ENCODE measurements at places on chromosomes 11 and 22. TPM values are rescaled to one million over a fixed set of nuclear protein-coding genes. Genes with fewer than 3 reads are reported as not detected.
A peak's percentile ranks its signal among the peaks of the same experiment; 100 is the strongest.

DNA sequence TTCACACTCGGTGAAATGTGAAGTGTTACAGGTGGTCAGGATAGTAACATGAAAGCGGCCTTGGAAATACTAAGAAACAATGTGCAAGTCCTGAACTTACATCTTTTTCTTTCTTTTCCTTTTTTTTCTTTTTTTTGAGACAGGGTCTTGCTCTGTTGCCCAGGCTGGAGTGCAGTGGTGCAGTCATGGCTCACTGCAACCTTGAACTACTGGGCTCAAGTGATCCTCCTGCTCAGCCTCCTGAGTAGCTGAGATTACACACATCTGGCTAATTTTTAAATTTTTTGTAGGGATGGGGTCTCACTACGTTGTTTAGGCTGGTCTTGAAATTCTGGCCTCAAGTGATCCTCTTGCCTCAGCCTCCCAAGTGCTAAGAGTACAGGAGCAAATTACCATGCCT lies 252.6 kb downstream of the SWAP70 start:
- no peak for DNase-seq

DNA sequence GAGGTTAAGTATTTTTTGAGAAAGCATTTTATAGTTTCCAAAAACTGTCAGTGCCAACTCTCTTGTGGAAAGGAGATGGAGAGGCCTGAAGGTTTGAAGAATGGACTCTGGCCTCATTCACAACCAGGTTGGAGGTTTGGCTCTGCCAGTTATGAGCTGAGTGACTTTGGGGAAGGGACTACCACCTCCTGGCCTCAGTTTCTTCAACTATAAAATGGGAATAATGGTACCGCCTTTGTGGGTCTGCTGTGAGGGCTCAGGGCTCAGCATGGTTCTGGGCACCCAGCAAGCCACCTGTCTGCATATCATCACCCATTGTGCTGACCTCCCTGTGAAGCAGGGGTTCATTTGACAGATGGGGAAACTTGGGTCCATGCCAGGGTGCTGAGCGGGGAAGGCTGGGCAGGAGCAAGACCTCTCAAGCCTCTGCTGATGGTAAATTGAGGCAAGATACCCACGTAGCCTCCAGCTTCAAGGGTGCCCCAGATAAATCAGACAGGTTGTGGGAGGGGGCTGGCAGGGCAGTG lies 3.5 kb upstream of the LIF start:
- DNase-seq: no peak

The PES1 gene
- 30.9 TPM for total RNA-seq

The GGT1 gene
- 0.91 TPM for total RNA-seq

DNA sequence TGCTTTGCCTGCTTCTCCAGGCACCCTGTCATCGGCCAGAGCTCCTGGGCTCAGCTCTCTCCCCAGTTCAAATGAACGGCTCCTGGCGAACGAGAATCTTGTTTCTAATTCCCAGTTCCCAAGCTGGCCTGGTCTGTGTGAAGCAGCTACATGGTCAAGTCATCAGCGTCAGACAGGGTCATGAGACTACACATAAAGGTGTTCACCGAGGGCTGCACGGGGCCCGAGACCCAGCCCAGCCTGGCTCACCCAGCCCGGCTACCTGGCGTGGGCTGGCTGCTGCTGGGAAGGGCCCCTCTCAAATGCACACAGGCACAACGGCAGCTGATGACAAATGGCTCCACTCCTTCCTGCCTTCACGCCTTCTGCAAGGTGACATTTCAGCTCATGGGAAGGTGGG lies 14.6 kb upstream of the CELSR1 start:
- no peak for DNase-seq

DNA sequence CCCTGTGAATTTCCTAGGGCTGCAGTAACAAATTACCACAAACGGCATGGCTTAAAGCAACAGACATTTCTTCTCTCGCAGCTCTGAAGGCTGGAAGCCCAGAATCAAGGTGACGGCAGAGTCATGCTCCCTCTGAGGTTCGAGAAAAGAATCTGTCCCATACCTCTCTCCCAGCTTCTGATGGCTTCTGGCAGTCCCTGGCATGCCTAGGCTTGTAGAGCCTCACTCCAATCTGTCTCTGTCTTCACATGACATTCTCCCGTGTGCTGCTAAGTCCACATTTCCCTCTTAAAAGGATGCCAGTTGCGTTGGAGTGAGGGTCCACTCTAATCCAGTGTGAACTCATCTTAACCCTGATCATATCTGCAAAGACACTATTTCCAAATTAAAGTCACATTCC lies 116.2 kb downstream of the NECTIN1 start:
- no peak for DNase-seq

- no peak for DNase-seq
Measured at GRCh38 chr11:96614846-96615245, 225.0 kb downstream of the JRKL start.

DNA sequence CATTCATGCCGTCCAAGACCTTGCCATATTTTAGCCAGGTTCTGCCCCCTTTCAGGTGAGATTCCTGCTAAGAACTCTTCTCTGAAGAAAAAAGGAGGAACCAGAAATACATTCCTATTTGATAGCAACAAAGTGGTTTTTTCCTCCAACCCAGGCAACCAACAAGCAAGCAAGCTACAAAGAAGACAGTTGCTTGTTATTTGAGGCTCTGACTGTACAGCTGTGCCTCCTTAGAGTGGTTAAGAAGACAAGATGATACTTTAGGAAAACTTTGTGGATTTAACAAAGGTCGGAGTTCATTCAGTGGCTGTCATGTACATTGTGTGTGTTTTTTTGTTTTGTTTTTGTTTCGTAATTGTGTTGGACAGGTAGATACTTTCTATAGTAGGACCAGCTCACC lies 21.7 kb downstream of the TEAD1 start:
- DNase-seq: no peak

The SLC6A5 gene
- not detected for total RNA-seq

DNA sequence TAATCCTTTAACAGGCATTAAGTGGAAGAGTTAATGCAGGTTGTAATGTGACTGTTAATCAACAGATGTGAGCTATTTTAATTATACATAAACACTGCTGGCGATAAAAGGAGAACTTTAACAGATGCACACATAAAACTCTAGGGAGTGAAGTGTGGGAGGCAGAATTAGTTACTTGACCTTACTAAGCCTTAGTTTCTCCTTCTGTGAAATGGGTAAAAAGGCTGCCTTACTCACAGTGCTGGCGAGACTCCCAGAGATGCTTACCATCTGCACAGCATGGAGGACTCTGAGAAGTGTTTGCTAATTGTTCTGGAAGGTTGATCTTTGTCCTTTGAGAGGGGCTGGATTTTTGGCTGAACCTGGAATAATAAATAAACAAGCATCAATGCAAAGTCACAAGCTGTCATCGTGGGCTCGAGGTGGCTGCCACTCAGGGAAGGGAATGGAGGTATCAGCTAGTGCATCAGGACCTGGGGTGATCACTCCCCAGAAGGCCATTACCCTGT lies 58.6 kb upstream of the MPEG1 start:
- DNase-seq: no peak

The KIF18A gene
- not detected for total RNA-seq

GRCh38 chr11:64539239-64539638 lies 51.8 kb upstream of the SLC22A12 start:
- no peak for DNase-seq

The RFPL3 gene
- not detected for total RNA-seq

DNA sequence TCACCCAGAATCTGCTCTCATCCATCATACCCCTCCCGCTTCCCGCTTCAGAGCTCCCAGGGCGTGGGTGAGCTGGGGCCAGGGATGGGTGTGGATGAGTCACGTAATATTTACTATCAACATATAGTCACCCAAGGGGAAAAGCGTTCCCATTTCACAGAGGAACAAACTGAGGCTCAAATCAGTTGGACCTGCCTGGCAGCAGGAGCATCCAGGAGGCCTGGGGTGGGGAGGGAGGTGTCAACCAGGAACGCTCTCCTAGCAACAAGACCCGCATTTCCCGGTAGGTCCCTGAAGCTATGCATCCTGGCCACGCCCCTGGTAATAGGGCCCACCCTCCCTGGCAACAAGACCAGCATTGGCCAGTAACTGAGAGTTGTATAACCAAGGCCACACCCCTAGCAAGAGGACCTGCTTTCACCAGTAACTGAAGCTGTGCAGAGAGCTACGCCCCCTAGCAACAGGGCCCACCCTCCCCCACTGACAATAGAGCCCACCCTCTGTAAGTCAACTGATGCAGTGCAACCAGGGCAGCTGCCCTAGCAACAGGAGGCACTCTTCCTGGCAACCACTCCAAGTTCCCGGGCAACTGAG lies 32.7 kb upstream of the TXNRD2 start:
- DNase-seq: no peak

- no peak for DNase-seq
Measured at GRCh38 chr11:36417154-36417553, 92.9 kb downstream of the TRAF6 start.

The PNPLA3 gene
- total RNA-seq: not detected

GRCh38 chr11:63603180-63603518 lies 11.1 kb downstream of the PLAAT3 start:
- no peak for DNase-seq

GRCh38 chr11:123745764-123746451 lies 4.4 kb upstream of the ZNF202 start:
- no peak for DNase-seq

- no peak for DNase-seq
Measured at GRCh38 chr11:112096194-112096593, 9.5 kb downstream of the SDHD start.

- no peak for DNase-seq
Measured at GRCh38 chr11:68593441-68593840, 90.9 kb upstream of the GAL start.

- DNase-seq: no peak
Measured at GRCh38 chr22:40328546-40329456, 17.5 kb upstream of the ADSL start.

The RAG2 gene
- not detected for total RNA-seq

DNA sequence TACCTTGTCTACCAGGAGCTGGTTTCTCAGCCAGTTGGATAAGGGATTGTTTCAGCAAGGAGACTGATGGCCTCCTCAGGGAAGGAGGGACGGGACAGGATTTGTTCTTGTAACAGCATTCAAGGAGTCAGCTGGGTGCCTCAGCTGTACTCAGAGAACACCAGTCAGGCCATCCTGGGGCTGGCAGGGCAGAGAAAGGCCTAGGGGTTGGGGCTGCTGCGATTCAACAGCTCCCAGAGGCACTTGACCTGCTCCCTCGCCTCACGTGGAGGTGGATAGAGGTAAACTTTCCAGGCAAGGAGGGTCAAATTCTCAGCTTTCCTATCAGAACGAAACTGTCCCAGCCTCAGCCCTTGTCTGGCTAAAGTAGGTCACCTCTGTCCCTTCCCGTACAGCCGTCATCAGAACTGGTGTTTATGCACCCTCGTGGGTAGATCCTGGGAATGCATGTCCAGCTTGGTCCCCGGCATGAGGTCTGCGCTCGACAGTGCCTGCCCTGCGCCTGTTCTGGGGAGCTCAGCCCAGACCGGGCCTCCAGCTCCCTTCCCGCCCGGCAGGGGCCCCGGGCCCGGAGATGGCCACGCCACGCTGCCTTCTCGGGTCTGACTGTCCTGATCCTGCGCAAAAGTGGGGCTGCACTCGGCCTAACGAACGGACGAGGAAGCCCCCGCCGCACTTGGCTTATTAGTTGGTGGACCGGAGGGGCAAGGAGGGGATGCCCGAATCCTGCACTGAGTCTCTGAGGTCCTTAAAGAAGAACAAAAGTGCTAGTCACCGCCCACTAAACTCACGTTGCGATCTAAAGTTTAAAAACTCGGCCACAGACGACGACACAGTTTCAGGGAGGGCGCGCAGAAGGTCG lies 762 bp upstream of the CCDC134 start:
- DNase-seq: peak; percentile 32

DNA sequence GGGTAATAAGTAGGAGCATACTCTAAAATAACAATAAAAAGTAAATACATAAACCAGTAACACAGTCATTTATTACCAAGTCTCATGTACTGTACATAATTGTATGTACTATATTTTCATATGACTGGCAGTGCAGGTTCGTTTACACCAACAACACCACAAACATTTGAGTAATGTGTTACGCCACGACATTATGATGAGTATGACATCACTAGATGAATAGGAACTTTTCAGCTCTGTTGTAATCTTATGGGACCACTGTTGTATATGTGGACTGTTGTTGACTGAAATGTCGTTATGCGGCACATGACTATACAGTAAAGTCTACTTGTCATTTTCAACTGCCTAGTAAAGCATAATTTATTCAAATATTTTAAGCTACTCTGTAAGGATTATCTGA lies 18.6 kb downstream of the KIF18A start:
- DNase-seq: no peak

The LMNTD2 gene
- total RNA-seq: 0.27 TPM

DNA sequence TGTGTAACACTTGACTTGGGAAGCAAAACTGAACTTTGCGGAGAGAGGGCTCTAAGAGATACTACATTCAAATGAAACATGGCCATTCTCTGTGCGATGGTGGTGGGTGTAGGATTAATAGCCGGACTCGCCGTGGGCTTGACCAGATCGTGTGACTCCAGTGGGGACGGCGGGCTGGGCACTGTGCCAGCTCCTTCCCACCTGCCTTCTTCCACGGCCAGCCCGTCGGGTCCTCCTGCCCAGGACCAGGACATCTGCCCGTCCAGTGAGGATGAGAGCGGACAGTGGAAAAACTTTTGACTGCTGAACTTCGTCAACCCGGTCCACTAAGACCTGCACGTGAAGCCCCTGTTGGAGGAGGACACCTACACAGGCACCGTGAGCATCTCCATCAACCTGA lies 137.4 kb downstream of the OR4C45 start:
- DNase-seq: no peak

The PHETA2 gene
- total RNA-seq: 4.6 TPM

GRCh38 chr22:30393322-30393680 lies 3.5 kb upstream of the SEC14L2 start:
- no peak for DNase-seq

DNA sequence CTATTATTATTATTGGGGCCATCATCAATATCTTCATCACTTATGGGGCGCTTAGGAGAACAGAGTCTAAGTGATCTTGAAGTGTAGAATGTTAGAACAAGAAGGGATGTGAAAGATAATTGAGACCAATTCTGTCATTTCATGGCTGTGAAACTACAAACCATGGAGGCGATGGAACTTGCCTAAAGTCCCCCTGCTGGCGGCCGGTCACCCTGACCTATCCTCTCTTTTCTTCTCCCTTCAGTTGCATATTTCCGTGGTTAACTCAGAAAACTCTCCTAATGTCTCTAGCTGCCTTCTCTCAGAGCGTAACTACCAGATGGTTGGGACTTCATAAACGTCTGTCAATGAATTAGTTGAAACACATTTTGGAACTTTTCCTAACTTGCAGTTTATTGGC lies 6.6 kb upstream of the OR4B1 start:
- no peak for DNase-seq

- no peak for DNase-seq
Measured at GRCh38 chr11:70381350-70381749, 17.0 kb upstream of the CTTN start.

Data from heart left ventricle (tissue), 16 donors.